Esophagus squamous epithelium (tissue), 5 donors: ENCODE measurements at places on chromosomes 1 and 21.

- no peak for DNase-seq
These were observed 37.5 kb upstream of the DNAJC11 start for GRCh38 chr1:6738987-6739676.

GRCh38 chr1:215484171-215484939 lies 82.7 kb upstream of the KCTD3 start:
- no peak for DNase-seq

- no peak for DNase-seq
These were observed 13.4 kb downstream of the ATF3 start for GRCh38 chr1:212621949-212622305.

GRCh38 chr1:208858738-208859137 lies 614.6 kb upstream of the PLXNA2 start:
- DNase-seq: no peak

DNA sequence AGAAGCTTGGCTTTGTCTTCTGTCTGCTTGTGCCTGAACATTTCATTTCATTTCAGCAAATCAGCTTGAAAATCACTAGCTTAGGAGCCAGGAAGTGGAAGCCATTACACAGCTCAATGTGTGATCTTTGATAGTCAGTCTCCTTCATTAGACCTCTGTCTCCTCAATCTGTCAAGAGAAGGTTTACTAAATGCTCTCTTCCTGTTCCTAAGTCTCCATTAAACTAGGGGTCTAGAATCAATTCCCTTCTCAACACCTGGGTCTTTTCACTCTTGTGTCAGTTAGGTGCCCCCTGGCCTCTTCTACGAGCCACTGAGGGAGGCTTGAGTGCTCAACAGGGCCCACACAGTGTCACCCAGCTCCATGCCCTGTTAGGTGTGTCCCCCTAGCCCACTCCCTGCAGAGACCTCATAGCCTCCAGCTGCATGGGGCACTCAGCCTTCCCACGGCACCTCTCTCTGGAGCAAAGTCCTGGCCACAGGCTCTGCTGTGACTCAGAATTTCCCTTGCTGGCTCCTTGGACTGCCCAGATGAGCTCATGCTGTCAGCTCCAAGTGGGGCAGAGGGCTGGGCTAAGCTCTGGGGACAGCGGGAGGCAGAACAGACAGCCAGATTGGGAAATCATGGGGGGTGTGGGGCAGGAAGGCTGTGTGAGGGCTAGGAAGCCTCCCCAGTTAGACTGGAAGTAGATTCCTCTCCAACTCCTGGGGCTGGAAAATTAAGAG lies 115.7 kb upstream of the IPO9 start:
- peak; percentile 42 for DNase-seq

- DNase-seq: no peak
These were observed 44.9 kb upstream of the IL12RB2 start for GRCh38 chr1:67262735-67263134.

DNA sequence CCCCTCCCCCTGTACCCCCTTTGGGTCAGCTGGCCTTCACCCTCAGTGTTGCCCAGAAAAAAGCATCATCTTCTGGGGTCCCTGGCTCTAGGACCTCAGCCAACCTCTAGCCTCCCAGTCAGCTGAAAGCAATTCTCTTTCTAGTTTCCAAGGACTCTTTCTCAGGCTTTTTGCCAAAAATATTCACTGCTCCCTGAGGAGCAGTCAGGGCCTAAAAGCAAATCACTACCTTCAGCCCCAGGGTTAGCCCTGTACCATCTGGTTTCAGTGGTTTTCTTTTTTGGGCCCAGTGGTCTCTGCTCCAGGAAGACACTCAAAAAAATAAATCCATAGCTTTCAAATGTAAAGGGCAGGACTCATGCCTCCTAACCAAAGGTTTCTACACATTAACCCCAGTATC lies 3.1 kb upstream of the LMOD1 start:
- no peak for DNase-seq

- DNase-seq: no peak
These were observed 2.3 kb downstream of the ATAD3C start for GRCh38 chr1:1451696-1452364.

GRCh38 chr1:113542221-113542701 lies 151.9 kb downstream of the MAGI3 start:
- DNase-seq: no peak

DNA sequence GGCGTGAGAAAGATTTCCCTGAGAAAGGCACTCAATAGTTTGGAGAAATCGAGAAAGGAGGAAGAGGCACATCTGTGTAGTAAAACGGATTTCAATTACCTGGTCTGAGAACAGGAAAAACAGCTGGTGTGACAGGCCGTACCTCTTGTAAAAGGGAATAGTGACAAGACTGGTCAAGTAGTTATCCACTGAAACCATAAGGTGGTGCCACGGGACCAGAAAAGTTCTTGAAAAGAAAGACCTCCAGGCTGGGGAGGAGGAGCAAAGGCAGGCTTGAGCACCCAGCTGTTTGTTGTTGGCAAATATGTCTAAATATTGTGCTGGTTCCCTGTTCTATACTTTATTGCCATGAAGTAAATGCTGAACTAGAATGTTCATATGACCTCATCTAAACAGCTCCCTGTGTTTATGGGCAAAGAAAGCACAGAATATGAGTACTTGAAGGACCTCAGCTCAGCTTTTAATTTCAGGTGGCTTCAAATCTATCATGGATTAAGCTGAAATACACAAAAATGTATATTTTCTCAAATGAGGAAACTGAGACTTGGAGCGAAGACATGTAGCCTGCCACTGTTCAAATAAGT lies 4.0 kb downstream of the HAO2 start:
- DNase-seq: no peak

GRCh38 chr1:99315305-99315704 lies 51.0 kb downstream of the PLPPR4 start:
- DNase-seq: no peak

DNA sequence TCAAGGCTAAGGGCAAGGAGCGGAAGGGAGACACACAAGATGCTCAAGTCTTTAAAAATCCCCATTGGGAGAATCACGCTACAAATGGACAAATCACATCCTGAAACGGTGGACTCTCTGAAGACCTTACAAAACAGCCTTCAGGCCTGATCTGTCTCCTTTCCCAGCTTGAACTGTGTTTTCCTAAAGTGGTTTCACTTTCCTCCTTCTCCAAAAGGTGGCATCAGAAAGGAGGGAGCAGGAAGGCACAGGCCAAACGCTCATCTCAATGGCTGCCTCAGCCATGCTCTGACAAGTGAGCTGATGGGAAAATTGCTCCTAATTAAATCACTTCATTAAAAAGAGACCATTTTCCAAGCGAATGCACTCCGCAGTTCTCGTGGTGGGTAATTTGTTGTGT lies 47.7 kb downstream of the UTP25 start:
- DNase-seq: no peak

- DNase-seq: no peak
These were observed 1695.3 kb downstream of the BRINP3 start for GRCh38 chr1:188782220-188782841.

- no peak for DNase-seq
These were observed 11.1 kb upstream of the RASSF5 start for GRCh38 chr1:206496131-206496793.

DNA sequence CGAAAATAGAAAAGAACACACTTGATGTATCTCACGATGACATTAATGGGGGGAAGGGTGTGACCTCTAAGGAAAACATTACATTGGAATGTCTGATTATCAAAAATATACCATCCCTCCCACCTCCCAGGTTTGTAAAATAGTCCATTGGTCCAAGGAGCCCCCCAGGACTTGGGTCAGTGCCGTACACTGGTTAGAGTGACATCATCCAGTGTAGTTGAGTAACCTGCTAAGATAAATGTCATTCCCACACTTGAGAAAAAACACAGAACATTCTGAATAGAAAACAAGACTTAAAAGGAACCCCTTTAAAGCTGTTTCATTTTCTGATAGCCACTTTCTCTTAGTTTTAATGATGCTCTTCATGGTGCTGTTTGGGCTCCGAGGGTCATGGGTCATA lies 15.2 kb downstream of the DDX20 start:
- DNase-seq: no peak

DNA sequence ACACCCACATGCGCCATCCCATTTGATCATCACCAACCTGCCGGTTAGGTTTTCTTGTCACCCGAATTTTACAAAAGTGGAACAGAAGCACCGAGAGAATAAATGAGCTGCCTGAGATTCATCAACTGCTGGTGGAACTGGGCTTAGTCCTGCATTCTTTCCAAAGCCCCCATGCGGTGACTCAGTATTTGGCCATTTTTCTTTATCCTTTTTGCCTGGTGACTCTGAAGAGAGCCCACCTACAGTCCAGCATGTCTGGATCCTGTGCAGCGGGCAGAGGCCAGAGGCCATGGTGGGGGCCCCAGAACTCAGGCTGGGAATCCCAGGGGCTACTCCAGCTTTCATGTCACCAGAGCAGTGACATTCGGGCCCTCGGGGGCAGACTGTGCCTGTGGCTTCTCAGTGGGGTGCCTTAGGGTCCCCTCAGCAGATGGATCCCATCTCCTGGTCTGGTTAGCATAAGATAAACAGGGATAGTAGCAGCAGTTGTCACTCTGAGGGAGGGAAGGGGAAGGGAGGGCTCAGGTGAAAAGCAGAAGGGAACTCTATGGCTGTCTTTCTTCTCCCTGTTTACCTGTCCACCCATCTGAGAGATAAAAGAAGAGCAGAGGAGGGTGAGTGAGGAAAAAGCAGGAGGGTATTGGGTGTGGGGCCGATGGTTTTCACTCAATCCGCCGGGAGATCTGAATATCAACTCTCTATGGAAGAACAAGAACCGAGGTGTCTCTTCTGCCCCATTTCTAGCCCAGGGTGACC lies 63.2 kb downstream of the KIF26B start:
- DNase-seq: no peak

GRCh38 chr1:226764533-226764932 lies 25.5 kb upstream of the ITPKB start:
- DNase-seq: no peak

DNA sequence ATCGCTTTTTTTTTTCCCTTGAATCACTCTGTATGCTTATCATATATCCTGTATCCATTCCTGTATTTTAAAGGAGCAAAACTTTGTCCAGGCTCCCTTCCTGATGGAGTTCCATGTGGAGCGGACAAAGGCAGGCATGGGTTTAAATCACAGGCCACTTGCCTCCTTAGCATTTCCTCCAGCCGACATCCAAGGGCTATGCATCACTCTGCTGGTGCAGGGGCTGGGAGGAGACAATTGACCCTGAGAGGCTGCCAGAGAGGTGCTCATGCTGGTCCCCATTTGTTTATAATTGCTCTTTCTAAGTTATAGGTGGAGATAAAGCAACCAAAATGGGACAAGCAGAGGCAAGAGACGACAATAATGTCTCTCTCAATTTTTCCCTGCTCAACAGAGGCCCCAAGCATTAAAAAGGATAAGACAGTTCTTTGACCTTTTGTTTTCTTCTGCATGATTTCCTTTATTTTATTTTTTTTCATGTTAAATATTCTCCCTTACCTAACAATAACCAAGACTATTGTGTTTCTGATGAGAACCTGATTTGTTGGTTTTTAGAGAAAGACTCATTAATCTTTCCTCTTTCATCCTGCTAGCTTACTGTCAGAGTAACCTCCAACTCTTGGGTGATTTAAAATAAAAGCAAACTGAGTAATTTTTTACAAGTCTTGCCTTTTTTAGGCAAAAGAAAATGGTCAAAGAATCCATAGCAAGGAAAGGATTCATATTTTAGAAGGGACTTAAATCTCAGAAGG lies 353.7 kb downstream of the ADGRL2 start:
- no peak for DNase-seq

- DNase-seq: no peak
These were observed 2162.0 kb downstream of the MRPL39 start for GRCh38 chr21:23445307-23445706.

DNA sequence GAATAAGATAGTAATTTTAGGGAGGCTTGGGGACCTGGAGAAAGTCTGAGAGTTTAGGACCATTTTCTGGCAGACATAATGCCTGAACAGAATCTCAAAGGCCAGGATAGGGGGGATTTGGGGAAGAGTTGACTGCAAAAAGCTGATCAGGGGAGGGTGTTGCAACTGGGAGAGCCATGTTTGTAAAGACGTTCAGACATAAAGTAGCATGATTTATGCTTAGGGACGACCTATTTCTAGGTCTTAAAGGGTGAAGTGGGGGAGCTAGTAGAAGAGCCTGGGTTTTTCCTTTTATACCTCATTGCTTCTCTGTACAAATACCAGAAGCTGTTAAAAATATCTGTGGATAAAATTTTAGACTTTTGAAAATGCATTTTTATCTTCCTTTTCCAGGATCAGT lies 51.2 kb downstream of the FNBP1L start:
- no peak for DNase-seq

GRCh38 chr1:227845519-227845918 lies 30.0 kb downstream of the PRSS38 start:
- no peak for DNase-seq

DNA sequence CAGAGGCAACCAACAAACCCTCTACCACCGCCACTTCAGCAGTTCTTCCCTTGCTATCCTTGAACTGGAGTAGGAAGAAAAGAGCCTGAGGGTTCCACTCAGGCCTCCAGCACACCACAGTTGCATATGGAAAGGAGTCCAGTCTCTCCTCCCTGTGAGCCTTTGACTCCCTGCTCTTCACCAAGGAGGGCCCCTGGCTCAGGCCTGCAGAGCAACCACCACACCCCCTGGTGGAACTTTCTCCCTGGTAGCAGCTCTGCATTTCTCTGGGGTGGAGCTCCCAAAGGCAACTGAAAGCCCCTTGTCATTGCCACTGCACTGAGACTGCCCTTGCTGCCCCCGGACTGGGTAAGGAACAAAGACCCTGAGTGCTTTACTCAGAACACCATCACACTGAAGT lies 1021.5 kb upstream of the ADGRL2 start:
- no peak for DNase-seq

DNA sequence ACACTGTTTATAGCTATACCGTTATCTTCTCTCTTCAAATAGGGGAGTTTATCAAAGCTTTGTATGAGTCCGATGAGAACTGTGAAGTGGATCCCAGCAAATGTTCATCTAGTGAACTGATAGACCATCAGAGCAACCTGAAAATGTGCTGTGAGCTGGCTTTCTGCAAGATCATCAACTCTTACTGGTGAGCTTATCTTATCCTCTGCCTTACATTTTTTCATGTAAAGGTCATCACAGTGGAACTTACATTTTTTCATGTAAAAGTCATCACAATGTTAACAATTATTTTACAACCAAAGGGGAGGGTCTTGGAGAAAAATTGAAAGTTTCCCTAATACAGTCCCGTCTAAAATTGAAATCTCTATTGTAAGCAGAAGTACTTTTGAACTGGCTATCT lies 45.2 kb downstream of the CLEC20A start:
- no peak for DNase-seq

DNA sequence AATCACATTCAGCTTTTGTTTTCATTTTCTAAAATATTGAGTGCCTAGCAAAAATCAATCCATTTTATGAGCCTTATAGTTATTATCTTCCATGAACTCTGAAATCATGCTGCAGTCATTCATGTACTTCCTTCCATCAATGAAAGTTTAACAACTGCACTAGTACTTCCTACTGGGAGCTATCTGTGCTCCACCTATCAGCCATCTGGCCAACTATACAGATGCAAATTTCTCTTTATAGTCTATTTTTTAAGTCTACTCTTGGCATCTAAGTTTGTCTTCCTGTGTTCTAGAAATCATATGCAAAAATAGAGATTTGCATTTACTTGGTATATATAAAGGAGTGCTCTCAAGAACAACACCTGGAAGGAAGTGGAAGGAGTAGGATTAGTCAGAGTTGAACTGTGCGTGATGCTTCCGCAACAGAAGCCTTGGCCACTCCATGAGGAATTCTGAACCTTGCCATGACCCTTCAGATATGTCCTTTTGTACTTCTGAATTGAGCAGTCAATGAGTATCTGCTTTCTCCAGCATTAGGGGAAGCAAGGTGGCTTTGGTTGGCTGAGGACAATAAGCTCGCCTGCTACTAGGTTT lies 403.2 kb upstream of the ADAMTS5 start:
- DNase-seq: no peak

- DNase-seq: no peak
These were observed 8.0 kb upstream of the LEPR start for GRCh38 chr1:65412256-65412983.

GRCh38 chr21:45143855-45144254 lies 69.5 kb downstream of the ADARB1 start:
- DNase-seq: no peak
